EH (cell line): ENCODE measurements at places on chromosomes 16 and 17.
A peak's percentile ranks its signal among the peaks of the same experiment; 100 is the strongest.

- DNase-seq, result no peak
Measured at GRCh38 chr17:77867308-77867781, 91.2 kb upstream of the TNRC6C start.

DNA sequence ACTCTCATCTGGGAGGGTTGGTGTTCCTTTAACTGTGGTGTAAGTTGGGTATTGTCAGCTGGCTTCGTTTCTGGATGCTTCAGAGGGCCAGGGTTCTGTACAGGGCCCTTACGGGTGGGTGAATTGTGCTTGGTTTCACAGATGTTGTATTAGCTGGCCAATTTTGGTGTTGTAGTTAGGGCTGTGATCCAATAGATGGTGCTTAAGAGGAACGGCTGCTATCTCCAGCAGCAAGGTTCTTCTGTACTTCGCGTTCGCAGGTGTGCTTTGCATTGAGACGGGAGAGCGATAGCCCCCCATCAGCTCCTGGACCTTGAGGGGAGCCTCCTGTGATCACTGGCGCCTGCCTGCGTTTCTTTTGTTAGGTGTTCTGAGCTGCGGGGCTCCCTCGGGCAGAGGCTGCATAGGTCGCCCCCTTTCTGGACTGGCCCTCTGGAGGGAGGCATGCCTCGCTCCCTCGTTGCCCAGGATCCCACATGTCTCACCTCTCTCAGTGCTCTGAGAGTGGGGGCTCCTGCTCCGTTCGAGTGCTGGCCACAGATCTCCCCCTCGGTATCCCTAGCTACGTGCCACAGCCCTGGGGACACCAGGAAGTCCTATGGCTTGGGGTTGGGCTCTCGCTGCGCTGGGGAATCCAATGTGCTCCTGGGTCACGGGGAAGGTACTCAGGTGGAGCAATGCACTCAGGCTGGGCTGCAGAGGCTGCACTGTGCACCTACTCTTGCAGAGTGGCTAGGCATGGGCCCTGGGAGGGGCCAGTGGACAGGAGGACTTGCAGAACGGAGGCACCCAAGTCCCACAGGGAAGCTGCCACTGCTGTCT lies 837 bp upstream of the PRDM7 start:
- no peak for DNase-seq

GRCh38 chr16:5044011-5044540 lies 10.3 kb upstream of the NAGPA start:
- no peak for DNase-seq

- no peak for DNase-seq
Measured at GRCh38 chr17:75535119-75535537, 9.6 kb downstream of the LLGL2 start.

DNA sequence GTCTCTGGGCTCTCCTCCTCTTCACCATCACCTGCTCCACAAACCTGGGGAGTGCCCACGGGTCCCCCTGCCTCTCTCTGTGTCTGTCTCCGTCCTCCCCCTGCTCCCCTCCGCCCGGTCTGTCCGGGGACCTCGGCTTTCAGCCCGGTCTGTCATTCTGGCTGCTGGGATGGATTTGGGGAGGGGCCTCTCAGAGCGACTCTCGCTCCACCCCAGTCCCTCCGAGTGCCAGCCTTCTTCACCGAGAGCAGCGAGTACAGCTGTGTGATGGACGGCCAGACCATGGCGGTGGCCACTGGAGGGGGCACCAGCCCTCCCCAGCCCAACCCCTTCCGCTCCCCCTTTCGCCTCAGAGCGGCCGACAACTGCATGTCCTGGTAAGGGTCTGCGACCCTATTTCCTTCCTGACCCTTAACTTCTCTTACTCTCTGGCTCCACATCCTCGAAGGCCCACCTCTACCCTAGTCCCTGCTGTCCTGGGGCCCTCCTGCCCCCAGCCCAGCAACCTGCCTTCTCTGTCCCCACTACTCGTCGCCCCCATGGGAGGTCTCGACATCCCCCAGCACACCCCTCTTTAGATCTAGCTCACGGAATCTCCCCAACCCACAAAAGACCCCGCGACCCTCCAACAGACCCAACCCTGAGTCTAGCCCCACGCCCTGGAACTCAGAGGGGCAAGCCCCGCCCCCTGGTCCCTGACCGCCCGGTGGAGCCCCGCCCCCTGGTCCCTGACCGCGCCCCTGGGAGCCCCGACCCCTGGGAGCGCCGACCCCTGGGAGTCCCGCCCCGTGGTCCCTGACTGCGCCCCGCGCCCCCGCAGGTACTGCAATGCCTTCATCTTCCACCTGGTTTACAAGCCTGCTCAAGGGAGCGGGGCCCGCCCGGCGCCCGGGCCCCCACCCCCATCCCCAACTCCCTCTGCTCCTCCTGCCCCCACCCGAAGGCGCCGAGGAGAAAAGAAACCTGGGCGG lies 5.6 kb upstream of the CXCL16 start:
- DNase-seq, result no peak

GRCh38 chr17:28928061-28928460 lies 23.3 kb downstream of the PHF12 start:
- peak; percentile 38 for DNase-seq

DNA sequence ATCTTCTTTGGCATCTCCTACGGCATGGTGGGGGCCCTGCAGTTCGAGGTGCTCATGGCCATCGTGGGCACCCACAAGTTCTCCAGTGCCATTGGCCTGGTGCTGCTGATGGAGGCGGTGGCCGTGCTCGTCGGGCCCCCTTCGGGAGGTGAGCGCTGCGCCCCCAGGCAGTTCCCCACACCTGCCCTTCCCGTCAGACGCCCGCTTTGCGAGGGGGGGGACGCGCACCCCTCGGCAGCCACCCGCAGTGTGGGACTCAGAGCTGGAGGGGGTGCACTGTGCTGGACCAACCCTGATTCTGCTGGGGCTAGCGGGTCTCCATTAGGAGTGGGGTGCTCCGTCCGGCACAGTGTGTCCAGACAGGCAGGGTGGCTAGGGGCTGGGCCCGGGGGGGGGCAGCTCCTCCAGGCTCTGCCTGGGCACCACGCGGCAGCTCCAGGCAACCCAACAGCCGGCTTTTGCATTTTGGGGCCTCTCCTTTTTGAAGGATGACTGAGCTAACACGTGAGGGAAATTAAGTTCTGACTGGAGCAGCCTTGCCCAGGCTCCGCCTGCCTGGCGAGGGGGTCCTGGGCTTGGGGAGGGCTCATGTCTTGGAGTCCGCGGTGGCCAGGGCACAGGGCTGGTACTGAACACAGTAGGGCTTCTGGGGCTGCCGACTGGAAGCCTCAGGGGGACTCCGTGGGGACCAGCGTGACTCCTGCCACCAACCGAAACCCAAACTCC lies 9.1 kb downstream of the SLC16A3 start:
- no peak for DNase-seq

- no peak for DNase-seq
Measured at GRCh38 chr17:72296456-72296855, 175.6 kb downstream of the SOX9 start.

- no peak for DNase-seq
Measured at GRCh38 chr16:52465711-52466267, 81.2 kb downstream of the TOX3 start.

- no peak for DNase-seq
Measured at GRCh38 chr16:88688013-88688778, 1.9 kb upstream of the SNAI3 start.

GRCh38 chr17:35906191-35906925 lies 24.2 kb downstream of the RDM1 start:
- DNase-seq, result peak; percentile 63

DNA sequence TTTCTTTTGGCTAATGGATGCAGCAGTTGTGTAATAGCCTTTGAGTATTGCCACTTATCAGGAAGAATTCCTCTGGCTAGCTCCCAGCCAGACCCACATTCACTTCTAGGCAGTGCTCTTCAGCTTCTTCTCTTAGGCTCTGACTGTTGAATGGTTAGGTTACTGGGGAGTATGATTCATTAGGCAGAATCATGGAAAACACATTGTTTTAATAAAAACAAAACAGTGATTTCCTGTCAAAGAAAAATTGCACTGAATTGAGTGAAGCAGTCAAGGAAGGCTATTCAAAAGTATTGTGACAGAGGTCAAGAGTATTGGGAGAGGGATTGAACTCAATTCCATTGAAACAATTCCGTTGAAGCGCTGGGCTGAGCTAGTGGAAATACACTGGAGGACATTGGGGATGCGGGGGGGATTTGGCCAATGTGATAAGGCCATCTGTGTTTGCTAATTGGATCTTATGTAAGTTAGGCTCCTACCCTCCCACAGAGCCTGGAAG lies 68.0 kb downstream of the CNTNAP4 start:
- no peak for DNase-seq

GRCh38 chr17:82239401-82239925 lies 10.6 kb downstream of the SLC16A3 start:
- peak; percentile 38 for DNase-seq

DNA sequence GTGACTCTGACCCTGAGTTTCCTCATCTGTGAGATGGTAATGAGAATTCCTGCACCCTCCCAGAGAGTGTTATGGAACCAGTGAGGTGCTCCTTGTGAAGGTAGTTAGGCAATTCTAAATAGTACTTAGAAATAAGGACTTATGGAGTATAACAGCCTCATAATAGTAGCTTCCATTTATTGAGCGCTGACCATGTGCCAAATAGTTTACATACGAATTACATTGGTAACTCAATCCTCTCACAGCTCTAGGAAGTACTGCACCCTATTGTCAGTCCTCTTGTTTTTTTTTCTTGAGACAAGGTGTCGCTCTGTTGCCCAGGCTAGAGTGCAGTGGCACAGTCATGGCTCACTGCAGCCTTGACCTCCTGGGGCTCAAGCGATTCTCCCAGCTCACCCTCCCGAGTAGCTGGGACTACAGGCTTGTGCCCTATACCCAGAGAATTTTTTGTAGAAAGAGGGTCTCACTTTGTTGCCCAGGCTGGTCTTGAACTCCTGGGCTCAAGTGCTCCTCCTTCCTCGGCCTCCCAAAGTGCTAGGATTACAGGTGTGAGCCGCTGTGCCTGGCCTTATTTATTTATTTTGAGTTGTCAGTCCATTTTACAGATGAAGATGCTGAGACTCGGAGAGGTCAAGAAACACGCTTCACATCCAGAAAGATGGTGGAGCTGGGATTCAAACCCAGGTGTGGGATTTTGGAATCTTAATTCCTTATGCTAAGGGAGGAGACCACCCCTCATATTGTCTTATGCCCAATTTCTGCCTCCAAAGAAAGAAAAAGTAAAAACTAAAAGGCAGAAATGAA lies 2.9 kb downstream of the TNS4 start:
- peak; percentile 45 for DNase-seq

DNA sequence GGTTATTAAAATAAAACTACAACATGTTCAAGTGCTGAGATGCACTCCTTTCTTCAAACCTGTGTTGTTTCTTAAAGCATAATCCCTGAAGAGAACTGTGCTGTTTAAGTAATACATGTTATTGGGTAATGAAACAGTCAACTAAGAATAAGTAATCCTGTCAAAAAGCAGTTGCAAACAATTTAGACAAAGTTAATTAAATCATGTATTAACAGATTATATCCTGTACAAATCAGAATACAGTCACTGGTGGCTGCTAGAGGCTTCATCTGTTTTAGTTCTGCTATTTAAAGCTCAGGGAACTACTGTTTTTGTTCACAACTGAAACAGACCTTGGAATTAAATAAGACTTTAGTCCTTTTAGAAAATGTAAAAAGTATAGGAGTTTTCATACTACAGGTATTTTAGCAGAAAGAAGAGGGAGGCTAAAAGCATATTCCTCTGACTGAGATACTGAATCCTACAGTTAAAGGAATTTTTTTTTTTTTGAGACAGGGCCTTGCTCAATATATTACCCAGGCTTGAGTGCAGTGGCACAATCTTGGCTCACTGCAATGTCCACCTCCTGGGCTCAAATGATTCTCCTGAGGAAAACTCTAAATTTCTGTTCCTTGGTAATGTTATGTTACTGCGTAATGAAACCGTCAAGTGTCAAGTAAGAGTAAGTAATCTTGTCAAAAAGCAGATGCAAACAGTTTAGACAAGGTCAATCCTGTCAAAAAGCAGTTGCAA lies 27.3 kb upstream of the ITGA2B start:
- no peak for DNase-seq

DNA sequence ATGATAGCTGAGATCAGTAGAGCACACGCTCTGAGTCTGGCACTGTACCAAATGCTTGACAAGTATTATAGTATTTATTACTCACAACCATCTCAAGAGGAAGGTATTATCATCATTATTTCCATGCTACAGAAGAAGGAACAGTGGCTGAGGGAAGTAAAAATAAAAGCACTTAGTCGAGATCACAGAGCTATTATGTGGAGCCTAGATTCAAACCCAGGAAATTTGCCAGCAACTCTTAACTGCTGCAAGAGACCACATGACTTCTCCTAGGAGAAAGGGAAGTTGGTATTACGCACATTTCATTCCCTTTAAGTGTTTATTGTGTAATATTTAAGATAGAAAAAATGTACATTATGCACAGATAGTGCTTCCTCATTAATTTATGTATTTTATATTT lies 1.0 kb upstream of the RHOT1 start:
- peak; percentile 87 for DNase-seq

- peak; percentile 21 for DNase-seq
Measured at GRCh38 chr16:11251525-11252481, 4.2 kb downstream of the SOCS1 start.

GRCh38 chr17:18960803-18961511 lies 9.0 kb downstream of the SLC5A10 start:
- peak; percentile 72 for DNase-seq

GRCh38 chr17:64032081-64032480 lies 11.6 kb upstream of the ICAM2 start:
- DNase-seq, result peak; percentile 55

- DNase-seq, result peak; percentile 46
Measured at GRCh38 chr17:2122641-2123302, 67.9 kb downstream of the HIC1 start.

GRCh38 chr17:39867880-39868553 lies at the start of gene ZPBP2:
TSS of gene ZPBP2 (plus strand) at chr17:39868202. CDS start at chr17:39868355, 153 bp downstream.
- no peak for DNase-seq

- DNase-seq, result no peak
Measured at GRCh38 chr16:27627136-27627535, 77.2 kb downstream of the KATNIP start.

- peak; percentile 83 for DNase-seq
Measured at GRCh38 chr16:57299009-57299718, 14.7 kb upstream of the PLLP start.

DNA sequence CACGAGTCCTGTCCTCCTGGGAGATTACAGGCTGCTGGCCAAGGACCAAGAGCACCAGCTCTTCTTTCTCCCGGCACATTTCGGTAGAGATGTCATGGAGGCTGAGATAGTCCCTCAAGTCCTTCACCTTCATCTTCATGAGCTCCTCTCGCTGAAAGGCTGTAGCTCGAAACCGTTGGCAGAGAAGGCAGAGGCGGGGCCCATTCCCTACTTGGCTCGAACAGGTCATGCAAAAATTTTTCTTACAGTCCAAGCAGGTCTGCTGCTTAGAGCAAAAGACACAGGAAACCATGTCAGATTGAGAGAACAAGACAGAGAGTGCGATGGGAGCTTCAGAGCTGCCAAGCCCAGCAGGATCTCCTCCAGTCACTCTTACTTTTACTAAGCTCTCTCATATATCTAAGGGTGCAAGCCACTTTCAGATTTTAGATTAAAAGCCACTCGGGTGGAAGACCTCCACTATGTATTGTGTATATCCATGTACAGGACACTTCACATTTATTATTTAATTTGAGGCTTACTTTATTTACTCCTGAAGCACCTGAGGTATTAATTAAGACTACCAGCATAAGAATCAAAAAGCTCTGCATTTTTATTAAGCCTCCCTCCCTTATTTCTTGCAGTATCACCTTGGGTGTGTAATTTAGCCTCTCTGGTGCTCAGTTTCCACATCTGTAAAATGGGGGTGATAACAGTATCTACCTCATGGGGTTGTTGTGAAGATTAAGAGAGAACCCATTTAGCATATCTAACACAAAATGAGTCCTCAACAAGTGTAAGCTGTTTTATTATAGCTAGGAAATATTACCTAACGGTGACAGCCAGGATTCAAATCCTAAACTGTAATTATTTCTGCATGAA lies 41.4 kb downstream of the LIG3 start:
- no peak for DNase-seq

GRCh38 chr17:66025551-66025950 lies 166.4 kb downstream of the CEP112 start:
- DNase-seq, result peak; percentile 81
